ENCODE measurements at places on chromosomes 16 and 17. TPM values are rescaled to one million over a fixed set of nuclear protein-coding genes. Genes with fewer than 3 reads are reported as not detected.

Gene CUEDC1
- 7.4 TPM for total RNA-seq

Gene TBC1D3K
- not detected for total RNA-seq

Gene NPIPB8
- not detected for total RNA-seq

Gene NME1
- total RNA-seq, result 327 TPM

Gene KIF19
- total RNA-seq, result not detected

Gene KRTAP4-5
- not detected for total RNA-seq

Gene TLCD2
- total RNA-seq, result 0.15 TPM

Gene MYO19
- total RNA-seq, result 94.0 TPM

Gene IL17C
- not detected for total RNA-seq

Gene KCNJ2
- 10.0 TPM for total RNA-seq

Gene SLFN11
- total RNA-seq, result 30.9 TPM

Gene RPH3AL
- 0.51 TPM for total RNA-seq

Gene CDH13
- total RNA-seq, result not detected

Gene PRMT7
- 47.6 TPM for total RNA-seq

DNA sequence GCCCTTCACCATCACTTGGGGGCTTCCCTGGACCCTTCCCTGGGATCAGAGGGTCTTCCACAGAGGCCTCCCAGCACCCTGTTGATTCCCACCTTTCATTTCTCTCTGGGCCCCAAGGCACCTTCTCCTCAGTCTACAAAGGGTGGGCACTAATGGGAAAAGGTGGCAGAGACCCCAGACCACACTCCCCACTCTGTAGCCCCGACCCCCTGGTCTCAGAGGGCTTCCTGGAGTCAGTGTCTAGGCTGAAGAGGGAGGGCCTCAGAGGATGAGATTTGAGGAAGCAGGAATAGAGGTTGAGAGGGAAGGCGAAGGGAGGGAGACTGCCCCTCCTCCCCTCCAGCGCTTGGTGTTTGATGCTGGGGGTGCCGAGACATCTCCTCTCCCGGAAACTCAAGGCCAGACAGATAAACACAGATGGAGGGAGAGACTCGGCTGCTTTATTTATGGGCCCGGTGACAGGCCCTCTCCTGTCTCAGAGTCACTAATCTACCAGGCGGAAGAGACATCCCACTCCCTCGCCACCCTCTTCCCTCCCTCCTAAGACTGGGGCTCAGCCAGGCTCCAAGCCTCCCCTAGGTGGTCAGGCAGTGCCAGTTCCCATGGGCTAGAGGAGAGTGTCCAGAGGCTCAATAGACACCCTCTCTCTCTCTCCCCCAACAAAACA is 18.5 kb upstream of the SP2 start:
- no peak for DNase-seq

- DNase-seq, result no peak
Measured at GRCh38 chr17:67328026-67328425, 38.4 kb downstream of the PSMD12 start.

DNA sequence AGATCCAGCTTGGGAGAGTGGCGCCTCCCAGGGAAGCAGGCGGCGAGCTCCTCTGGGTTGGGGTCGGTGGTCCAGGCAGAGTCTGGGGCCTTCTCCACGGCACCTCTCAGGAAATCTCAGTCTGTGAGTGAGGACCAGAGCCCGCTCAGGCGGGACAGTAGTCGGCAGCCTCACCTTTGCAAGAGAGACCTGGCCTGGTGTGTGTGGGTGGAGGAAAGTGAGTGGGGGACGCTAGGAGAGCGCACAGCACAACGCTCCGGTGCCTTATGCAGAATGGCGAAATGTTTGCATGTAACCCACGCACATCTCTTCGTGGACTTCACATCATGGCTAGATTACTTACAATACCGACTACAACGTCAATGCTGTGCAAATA is 2.2 kb downstream of the AHSP start:
- no peak for DNase-seq

DNA sequence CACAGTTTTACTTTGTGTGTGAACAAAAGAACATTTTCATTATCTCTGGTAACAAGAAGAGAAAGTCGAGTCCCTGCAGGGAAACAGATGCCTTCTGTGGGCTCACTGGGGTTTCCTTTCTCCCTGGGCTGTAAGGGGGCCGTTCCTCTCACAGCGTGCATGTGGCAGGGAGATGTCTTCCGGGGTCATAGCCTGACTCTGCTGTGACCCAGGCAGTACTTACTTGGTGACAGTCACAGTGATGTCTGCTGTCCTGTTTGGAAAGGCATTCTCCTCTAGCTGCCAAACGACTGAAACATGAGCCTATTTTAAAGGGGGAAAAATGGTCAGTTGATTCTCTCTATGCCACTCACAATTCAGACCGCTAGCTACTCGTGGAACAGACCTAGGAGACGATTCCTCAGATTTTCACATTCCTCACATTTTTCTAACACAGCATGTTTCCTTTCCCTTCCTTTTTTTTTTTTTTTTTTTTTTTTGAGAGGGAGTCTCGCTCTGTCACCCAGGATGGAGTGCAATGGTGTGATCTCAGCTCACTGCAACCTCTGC is 7.3 kb downstream of the HASPIN start:
- no peak for DNase-seq

DNA sequence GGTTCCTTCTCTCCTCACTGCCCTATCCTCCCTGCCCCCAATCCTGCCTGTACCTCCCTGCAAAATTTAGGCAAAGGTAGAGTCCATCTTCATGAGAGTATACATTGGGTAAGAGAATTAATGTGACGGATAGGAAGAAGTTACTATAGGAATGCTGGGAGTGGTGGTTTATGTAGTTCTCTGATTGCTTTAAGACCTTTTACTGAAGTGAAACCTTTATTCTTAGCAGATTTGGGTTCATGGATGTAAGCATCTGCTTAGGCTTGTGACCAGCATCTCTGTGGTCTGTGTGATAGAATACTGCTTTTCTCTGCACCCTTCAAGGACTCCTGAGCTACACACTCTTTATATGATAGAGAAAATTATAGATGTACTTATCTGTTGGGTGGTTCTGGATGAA is 127.3 kb downstream of the PRKCA start:
- no peak for DNase-seq

GRCh38 chr16:9134739-9135138 is 43.3 kb downstream of the HAPSTR1 start:
- no peak for DNase-seq

DNA sequence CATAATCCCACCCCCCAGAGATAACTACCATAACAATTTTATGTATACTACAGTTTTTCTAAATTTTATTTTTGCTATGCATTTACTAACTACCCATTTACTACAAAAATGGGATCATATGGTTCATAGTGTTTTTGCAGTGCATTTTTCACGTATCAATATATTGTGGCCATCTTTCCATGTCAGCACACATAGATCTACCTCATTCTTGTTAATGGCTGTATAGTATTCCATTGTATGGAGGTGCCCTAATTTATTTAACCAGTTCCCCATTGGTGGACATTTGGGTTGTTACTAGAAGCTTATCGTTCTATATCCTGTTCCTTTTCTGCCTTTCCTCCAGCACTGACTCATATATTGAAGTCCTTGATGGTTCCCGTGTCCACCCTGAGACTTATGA is 22.7 kb downstream of the PROCA1 start:
- DNase-seq, result no peak

GRCh38 chr17:49390548-49391324 is 23.9 kb downstream of the PHB1 start:
- DNase-seq, result no peak

- no peak for DNase-seq
Measured at GRCh38 chr17:6543079-6544010, 13.0 kb downstream of the PITPNM3 start.

DNA sequence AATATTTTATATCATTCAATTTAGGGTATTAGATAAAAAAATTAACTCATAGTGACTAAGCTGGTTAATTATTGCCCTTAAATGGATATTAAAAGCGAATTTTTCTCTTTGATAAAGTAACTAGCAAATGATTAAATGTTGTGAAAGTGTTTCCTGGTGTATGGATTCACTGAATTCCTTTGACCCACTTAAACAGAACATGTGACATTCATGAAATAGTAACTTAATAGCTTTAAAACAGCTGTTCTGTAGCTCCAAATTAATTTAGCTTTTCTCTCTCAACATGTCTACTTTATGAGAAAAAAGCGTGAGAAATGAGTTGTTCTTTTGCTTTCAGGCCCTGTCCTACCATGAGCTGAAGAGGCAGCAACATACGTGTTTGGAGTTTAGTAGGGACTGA is 36.4 kb upstream of the APPBP2 start:
- no peak for DNase-seq

DNA sequence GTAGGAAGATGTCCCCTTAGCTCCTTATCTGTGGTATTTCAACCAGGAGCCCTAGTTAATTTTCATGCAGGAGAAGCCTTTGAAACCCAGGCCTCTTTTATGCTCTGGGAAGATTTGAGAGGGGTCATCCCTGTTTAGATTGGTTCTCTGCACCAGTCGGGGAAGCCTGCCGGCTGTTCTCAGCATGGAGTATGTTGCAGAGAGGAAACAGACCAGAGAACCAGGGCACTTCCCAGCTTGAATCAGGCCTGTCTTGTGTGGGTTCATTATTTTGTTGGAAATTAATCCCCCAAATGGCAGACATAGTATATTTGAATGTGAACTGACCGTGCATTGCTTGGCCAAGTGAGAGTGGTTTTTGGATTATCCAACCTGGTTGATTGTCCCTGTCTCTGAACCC is 1082.1 kb upstream of the RBFOX1 start:
- no peak for DNase-seq

DNA sequence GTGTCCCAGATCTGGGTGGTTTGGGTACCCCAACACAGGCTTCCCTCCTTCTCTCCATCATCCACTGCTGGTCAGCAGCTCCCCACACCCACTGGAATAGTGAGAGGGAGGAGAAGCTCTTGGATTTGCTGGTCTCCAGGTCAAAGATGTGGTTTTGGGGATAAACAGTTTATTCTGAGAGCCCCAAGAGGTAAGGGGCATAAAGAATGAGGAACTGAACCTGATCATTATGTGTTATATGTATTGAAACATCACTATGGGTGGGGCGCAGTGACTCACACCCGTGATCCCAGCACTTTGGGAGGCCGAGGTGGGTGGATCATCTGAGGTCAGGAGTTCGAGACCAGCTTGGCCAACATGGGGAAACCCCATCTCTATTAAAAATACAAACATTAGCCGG is 3.9 kb downstream of the DPEP2 start:
- no peak for DNase-seq

DNA sequence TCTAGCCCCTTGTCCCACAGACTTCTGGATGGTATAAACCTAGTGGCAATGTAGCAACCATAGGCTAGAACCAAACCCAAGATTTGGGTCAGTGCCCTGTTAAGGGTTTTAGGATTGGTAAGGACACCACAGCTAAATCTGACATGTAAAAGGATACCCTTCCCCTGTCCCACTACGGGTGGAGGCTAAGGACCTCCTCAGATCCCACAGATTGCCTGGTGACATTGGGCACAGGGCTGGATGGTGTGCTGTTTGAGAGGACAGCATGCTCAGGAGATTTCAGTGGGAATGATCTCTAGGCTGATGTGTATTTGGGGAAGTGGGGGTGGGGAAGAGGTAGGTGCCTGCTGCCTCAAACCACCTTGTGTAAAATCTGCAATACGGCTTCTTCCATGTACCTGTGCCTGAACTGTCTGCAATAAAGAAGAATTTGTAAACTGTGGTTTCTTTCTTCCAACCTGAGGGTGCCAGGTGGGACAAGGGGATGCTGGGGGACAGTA is 671 bp upstream of the EDC4 start:
- no peak for DNase-seq

DNA sequence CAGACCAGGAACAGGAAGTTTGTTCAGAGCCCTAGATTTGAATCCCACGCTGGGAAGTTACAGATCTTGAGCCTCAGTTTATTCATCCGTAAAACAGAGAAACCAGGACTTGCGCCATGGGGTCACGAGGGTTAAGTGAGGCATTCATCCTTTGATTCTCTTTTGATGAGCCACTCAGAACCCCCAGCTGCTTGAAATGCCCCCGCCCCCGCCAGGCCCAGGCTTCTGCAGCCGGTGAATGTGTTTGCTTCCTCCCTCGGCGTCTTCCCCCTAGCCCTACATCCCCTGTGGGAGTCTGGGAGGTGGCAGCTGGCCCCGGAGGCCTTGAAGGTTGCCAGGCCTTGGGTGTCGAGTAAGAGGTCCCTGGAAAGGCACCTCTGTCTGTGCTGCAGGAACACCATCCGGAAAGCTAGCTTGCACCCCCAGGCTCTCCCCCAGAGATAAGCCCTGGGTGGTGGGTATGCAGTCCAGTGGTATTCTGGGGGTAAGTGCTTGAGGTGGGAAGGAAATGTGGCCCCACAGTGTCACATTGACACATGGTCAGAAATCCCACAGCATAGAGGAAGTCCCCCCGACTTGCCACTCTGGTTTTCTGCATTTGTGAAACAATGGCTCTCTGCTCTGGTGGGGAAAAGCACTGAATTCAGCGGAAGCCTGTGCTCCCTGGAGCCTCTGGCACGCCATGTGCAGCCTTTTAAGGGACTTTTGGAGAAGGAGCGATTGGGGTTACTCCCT is 14.9 kb downstream of the IRF8 start:
- no peak for DNase-seq

DNA sequence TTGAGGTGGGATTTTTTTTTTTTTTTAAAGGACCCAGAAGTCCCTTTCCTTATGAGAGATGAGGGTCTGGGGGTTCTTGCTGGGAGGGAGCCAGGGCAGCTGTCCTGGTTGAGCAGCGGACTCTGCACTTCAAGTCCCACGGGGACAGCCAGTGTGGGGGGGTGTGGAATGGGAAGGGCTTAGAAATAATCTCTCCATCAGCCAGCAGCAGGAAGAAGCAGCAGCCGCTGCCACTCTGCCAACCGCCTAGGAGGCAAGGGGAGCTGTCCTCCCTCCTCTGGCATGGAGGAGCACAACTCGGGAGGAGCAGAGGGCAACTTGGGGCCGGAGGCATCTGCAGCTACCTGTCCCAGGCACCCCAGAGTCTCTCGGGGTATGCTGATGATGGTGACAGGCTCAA is at the start of gene KCNG4:
Gene KCNG4, minus strand, starts transcription at position 104 of the 400 bp plus-strand sequence. CDS start 2,527 bp downstream, outside the sequence.
- no peak for DNase-seq

- DNase-seq, result no peak
Measured at GRCh38 chr16:59574296-59574695, 840.2 kb upstream of the GOT2 start.

DNA sequence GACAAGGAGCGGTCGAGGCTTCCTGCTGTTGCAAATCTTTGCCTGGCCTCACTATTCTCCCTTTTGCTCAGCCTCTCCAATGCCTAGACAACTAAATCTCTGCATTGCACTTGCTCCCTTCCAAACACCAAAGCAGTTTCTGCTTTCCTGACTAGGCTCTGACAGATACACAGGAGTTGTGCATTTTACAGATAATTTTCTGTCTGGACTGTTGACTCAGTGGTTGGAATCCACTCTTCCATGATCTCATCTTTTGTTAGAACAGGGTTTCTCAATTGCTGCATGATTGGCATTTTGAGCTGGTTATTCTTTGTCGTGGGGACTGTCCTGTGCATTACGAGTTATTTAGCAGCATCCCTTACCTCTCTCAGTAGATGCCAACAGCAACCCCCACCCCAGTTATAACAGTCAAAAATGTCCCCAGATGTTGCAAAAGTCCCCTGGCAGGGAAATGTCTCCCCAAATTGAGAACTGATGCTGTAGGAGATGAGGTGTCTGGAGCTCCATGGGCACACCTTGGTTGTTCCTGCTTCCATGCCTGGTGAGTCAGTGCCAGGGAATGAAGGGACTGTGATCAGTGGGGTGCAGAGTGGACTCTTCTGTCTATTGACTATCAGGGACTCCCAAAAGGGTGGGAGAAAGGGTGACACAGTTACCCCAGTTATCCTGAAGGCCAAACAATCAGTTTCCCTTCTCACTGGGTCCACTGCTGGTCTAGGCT is 557.4 kb upstream of the PSMD7 start:
- no peak for DNase-seq

Data from GM12878 (cell line).